ENCODE measurements at places on chromosomes 11 and 22.

DNA sequence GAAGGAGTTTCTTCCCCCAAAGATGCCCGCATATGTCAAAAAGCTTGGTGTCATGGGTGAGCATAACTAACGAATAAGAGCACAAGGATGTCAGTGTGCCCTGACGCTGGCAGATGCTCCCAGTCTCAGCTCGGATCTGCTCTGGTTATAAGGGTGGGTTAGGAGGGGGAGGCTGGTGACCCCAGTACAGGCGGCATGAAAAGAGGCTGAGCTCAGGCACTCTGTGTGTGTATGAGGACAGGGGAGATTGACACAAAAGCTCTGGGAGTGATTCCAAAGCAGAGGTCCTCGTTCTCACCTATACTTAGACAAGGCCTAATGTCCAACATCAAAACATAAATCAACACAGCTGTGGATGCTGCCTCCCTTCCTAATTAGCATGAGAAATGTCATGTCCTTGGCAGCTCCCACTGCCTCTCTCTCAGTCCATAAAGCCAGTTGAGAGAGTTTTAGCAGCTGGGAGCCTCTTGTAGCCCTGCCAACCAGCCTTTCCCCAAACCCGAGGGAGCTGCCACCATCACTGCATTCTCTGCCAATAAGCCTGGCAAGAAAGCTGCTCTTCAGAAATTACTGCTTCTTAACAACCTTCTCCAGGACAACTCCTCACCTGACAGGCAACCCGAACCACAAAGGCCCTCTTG is 59.8 kb downstream of the SC5D start:
- no peak for DNase-seq

DNA sequence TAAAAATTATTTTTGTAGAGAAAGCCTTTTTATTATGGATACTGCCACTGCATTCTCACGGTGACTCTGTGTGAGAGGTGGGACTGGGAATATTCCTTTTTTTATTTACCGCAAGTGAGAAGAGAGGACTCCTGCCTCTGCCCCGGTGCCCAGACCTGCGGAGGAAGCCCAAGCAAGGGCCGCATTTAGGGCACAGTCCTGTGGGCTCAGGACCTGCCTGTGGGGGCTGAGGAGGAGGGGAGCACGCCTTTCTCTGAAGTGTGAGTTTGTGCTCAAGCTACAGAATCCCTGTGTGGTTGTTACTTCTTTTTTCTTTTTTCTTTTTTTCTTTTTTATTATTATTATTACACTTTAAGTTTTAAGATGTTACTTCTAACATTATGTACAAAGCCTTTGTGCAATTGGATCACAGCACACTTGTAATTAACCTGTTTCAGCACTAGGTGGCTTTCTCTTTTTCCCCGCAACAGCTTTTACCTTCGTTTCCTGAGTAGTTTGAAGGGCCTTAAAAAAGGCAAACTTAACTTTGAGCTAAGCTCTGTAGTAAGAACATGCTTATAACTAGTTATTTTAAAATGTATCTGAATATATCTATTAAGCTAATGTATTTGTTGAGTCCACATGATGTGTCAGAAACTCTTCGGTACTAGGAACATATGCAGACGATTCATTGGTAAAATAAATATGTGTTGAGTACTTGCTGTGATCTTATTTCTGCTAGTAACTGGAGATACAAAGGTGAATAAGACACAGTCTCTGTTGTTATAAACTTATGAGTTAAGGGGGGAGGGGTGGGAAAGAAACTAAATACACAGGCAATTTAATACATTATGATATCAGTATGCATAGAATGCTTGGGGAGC is 18.3 kb downstream of the AMOTL1 start:
- no peak for DNase-seq

GRCh38 chr11:117492578-117493251 is 165.1 kb downstream of the CEP164 start:
- DNase-seq: no peak

GRCh38 chr11:83480811-83481210 is 194.6 kb upstream of the CCDC90B start:
- DNase-seq: no peak

GRCh38 chr11:103887001-103887658 is 149.3 kb upstream of the DDI1 start:
- DNase-seq: no peak

GRCh38 chr11:36622431-36623136 is 24.5 kb upstream of the RAG2 start:
- no peak for DNase-seq

- no peak for DNase-seq
Measured at GRCh38 chr22:44220727-44221680, 40.3 kb downstream of the PARVG start.

DNA sequence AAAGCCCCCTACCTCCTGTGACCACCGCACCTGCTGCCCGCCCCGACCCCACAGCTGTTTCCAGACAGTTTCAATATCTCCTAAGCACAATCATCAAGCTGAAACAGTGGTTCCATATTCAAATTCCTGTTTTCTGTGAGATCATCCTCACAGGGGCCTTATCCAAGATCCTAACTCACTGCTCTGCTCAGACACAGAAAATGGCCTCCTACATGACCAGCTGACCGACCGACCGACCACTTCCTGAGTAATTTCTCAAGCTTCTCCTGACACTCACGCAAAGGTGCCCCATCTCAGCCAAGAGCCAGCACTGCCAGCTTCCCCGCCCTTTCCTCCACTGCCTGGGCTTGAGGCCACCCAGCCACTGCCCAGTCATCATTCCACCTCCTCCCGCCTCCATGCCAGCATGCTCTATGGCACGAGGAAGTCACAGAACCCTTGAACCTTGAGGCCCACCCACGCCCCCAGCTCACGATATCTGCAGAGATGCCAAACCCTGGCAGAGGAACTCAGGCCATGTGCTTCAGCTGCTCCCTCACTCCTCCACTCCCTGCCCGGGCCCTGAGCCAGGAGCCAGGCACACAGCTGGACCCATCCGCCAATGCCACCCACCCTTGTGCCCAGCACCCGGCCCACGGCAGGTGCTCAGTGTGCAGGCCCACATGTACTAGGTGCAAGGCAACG is 14.0 kb downstream of the KIAA0930 start:
- DNase-seq: no peak

GRCh38 chr11:78161962-78162371 is 22.5 kb upstream of the ALG8 start:
- DNase-seq: no peak

- no peak for DNase-seq
Measured at GRCh38 chr11:33500861-33501479, 199.7 kb downstream of the C11orf91 start.

DNA sequence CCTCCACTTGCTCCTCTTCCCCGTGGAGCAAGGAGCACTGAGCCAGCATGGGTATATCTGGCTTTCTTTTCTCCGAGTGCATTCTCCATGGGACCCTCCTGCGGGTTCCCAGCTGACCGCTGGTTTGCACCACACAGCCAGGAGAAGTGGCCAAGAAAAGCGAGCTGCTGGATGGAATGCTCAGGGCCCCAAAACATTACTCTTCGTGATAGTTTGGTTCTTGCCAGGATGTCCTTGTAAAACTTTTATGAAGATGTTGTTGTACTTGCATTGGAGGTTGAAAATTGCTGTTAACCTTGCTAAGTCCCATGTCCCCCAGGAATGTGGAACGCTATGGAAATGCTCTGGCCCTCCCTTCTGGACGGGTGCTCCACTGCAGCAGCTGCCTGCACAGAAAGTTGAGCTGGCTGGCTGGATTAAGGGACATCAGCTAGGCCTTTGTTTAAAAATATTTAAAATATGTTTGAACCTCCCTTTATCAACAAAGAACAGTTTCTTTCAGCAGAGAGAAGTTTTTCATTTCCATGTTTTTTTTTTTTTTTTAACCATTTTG is 68.7 kb downstream of the ZNRF3 start:
- no peak for DNase-seq

DNA sequence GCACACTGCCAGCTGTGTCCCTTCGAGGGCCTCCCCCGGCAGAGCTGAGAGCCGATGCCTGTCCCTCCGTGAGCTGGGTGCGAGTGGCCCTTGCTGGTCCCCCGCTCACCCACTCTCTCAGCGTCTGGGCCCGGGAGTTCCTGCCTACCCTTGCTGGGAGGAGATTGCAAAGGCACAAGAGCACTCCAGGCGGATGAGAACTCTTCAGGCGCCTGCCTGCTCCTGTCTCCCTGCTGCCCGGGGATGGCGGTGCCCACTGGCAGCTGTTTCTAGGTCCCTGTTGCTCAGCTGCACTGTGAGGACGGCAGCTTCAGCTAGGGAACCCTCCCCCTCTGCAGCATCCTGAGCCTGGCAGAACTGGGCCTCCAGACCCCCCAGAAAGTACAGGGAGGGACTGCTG is 61.1 kb downstream of the FLRT1 start:
- no peak for DNase-seq

GRCh38 chr11:134233729-134234179 is 9.3 kb downstream of the VPS26B start:
- no peak for DNase-seq

GRCh38 chr11:36567694-36568093 is at the start of gene RAG1:
TSS of gene RAG1 (plus strand) at chr11:36568007. CDS start at chr11:36573305, 5,298 bp downstream.
- no peak for DNase-seq

- no peak for DNase-seq
Measured at GRCh38 chr11:76443268-76443980, 1.4 kb upstream of the EMSY start.

- no peak for DNase-seq
Measured at GRCh38 chr22:17091851-17092250, 7.1 kb downstream of the IL17RA start.

DNA sequence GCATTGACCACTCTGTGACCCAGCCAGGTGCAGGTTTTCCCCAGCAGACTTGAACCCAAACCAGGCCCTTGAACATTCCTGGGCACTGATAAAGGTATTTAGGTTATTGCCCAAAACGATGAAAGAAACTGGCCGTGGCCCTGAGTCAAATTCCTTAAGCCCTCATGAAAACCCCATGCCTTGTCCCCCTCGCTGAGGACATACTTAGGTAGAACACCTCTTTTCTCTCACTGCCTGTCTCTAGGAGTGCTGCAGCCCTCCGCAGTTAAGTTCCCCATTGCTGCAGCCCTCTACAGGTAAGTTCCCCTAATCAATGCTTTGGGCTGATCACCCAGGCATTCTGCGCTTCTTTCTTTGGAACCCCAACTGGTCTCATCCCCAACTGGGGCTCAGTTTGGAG is 961.6 kb downstream of the TBC1D22A start:
- no peak for DNase-seq

DNA sequence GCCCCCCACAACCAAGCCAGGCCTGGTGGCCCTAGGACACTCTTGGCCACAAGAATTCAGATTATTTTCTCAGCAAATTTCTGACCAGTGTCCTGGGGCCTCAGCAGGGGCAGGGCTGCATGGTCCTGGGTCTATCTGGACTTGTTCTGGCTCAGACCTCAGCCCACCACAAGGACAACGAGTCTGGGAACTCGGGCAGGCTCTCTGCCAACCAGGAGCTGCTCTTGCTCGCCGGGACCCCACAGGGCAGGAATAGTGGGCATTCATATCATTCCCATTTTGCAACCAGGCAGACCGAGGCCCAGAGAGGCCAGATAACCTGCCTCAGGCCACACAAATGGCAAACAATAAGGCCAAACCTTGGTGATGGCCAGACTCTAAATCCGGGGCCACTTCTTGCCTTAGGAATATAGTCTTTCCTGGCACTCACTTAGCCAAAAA is 75.4 kb upstream of the WNT7B start:
- DNase-seq: no peak

- no peak for DNase-seq
Measured at GRCh38 chr22:49324527-49325491, 502.9 kb downstream of the BRD1 start.

DNA sequence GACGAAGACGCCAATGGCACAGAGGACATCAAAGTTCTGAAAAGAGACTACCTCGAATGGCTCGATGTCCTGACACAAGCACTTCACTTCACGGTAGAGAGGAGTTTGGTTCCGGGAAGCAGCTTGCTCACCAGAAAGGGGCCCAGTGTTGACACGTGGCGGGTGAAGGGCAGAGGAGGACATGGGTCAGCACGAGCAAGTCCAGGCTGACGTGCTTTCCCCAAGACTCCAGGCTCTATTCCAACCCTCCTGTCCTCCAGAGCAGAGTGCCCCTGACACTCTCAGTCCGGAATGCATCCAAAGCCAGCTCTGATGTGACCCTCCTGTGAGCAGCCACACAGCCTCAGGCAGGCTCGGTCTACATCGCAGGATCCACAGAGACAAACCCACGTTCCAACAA is 77.5 kb upstream of the BID start:
- DNase-seq: no peak

DNA sequence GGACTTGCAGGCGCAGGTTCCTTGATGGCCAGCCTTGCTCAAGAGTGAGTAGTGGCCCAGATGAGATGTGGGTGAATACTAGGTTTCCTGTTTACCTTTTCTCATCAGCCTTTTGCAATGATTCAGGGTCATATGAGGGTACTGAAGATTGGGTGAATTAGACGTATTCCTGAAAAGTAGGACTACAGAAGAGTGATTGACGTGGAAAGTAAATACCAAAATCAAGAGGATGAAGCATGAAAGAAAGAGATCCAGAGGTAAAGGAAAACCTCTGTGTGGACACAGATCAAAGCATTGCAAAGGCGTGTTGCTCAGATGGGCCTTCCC is 59.9 kb downstream of the CYB5R2 start:
- DNase-seq: no peak

- no peak for DNase-seq
Measured at GRCh38 chr11:14977101-14977880, 5.1 kb upstream of the CALCA start.

DNA sequence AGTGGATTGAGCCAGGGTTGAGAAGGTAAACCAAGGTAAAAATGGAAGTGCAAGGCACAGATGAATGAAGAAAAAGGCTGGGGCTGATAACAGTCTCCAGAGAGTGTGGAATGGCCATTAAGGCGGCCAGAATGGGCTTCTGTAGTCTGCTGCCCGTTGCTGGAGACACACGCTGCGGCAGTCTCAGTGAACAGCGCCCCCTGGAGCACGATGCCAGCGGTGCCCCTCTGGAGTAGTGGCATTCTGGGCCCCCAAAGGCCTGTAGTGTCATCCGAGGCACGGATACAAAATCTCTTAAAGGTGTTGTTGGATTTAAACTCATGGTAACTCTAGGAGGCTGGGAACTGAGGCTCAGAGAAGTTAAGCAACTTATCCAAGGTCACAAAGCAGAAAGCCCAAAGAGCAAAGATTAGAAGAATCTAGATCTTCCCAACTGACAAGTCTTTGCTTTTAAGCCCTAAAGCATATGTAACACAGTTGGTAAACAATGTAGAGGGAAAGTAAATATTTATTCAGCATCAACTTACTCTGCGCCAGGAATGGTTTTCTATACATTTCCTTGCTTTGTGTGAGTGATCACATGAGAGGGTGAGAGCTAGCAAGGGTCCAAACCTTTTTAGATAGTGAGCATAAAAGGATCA is 18.2 kb downstream of the KCNJ1 start:
- peak; percentile 34 for DNase-seq

DNA sequence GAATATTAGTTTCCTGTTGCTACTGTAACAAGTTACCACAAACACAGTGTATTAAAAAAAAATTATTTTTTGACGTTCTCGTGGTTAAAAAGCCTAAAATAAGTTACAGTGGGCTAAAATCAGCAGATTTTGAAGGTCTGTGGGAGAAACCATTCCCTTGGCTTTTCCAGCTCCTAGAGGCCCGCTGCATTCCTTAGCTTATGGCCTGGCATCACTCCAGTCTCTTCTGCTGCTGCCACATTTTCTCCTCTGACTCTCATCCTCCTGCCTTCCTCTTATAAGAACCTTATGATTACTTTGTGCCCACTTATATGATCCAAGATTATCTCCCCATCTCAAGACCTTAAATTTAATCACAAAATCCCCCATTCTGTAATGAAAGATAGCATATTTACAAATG is 392.7 kb downstream of the GUCY1A2 start:
- DNase-seq: no peak

- no peak for DNase-seq
Measured at GRCh38 chr11:114358716-114359115, 41.6 kb downstream of the C11orf71 start.

Data from stimulated activated CD4-positive, alpha-beta T cell treated with anti-CD3 and anti-CD28 coated beads, TNF-alpha, amount 100 ng/mL, for 24 hours (primary cell).